Stimulated activated CD8-positive, alpha-beta memory T cell treated with anti-CD3 and anti-CD28 coated beads, Interleukin-4, amount 100 ng/mL, for 48 hours (primary cell): ENCODE measurements at places on chromosomes 7 and 10.

DNA sequence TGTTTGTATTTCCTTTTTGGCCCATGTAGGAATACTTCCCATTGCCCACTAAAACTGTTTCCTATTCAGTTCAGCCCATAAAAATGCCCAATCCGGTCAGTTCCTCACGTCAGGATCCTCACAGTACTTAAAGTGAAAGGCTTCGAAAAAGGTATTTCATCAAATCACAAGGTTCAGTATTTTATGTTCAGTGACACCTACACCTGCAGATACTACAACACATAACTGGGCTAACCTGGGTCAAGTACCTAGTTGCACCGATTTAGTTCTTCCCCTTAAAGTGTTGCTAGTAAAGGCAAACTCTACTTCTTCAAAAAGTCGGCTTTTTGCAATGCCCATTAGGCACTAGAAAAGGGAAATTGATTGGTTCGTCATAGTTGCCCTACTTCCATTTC, 1.1 kb downstream of the SNX13 start:
- DNase-seq, result no peak

GRCh38 chr7:121187222-121187621, 141.6 kb upstream of the WNT16 start:
- DNase-seq, result no peak

DNA sequence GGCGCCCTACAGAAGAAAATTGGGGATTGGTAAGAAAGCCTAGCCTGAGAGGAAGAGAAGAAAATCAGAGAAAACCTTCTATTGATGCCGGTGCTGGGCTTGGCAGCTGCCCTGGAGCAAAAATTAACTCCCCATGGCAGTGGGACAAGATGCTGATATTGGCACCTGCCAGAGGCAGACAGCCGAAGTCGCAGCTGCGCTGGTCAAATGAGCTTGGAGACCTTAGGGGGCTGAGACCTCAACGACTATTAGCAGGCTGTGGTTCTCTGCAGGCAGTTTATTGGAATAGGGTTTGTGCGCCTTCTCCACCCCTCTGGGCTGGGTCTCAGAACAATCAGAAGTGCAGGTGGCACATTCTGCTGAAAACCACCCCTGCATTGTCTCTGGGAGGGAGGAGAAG, 213.7 kb downstream of the GFRA1 start:
- no peak for DNase-seq

DNA sequence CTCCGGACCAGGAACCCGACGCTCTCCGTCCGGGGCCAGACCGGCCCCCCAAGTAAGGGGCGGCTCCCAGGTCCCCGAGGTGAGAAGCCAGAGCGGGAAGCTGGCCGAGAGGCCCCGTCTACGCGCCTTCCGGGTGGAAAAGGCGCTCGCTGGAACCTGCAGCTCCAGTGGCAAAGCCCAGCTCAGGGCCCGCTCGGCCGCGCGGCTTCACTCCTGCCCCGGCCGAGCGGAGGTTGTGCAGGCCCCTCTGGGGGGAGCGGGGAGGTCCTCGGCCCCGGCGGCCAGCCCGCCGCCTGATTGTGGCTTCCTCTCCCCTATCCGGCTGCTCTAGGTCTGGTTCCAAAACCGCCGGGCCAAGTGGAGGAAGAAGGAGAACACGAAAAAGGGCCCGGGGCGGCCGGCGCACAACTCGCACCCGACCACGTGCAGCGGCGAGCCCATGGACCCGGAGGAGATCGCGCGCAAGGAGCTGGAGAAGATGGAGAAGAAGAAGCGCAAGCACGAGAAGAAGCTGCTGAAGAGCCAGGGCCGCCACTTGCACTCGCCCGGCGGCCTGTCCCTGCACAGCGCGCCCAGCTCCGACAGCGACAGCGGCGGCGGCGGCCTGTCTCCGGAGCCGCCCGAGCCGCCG, 2.9 kb downstream of the UNCX start:
- no peak for DNase-seq

GRCh38 chr10:47067949-47068940, 157.0 kb downstream of the PTPN20 start:
- no peak for DNase-seq

- DNase-seq, result no peak
Measured at GRCh38 chr7:69934144-69934903, 336.0 kb downstream of the AUTS2 start.

DNA sequence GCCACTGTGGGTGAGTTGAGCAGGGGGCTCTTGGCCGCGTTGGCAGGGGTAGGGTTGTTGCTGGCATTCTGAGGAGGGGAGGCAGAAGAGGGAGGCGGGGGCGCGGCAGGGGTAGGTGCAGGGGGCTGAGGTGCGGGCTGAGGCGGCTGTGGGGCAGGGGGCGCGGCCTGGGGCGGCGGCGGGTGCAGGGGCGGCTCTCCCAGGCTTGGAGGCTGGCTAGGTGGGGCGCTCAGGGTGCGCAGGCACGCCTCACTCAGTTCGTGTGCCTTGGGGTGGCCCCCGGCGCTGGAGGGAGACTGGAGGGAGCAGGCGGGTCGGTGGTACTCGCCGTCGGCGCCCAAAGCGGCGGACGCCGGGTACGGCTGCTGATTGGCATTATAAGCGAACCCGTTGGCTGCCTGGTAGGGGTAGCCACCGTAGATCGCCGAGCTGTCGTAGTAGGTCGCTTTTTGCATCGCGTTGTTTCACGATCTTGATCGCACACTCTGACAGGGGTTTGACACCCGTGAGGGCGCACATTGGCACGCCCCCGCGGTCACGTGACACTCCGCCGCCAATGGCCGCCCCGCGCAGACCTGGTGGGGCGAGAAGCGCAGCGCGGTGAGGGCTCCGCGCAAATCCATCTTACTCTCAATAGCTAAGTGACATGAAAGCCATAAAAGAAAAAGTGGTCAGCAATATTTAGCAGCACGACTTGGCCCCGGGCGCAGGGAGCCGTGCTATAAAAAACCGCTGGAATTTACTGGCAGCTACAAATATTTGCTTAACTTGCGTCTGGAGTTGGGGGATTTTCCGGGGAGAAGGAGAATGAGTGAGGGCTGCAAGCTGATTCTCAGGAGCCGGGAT, 7.9 kb upstream of the HOXA2 start:
- no peak for DNase-seq

- no peak for DNase-seq
Measured at GRCh38 chr7:107138696-107139420, 29.9 kb upstream of the HBP1 start.

DNA sequence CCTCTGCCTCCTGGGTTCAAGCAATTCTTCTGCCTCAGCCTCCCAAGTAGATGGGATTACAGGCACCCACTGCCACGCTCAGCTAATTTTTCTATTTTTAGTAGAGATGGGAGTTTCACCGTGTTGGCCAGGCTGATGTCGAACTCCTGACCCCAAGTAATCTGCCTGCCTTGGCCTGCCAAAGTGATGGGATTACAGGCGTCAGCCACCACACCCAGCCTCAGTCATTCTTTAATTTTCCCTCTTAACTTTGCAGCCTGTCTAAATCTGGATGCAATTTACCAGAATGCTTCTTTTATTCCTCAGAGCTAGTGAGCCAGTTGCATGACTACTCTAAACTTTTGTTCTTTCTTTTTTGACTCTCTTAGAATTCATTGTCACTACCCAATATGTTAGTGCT, 90.5 kb upstream of the CSTF2T start:
- no peak for DNase-seq
